ENCODE measurements at places on chromosomes 2 and 18. TPM values are rescaled to one million over a fixed set of nuclear protein-coding genes. Genes with fewer than 3 reads are reported as not detected.

GPR55 gene
- total RNA-seq: not detected

DNA sequence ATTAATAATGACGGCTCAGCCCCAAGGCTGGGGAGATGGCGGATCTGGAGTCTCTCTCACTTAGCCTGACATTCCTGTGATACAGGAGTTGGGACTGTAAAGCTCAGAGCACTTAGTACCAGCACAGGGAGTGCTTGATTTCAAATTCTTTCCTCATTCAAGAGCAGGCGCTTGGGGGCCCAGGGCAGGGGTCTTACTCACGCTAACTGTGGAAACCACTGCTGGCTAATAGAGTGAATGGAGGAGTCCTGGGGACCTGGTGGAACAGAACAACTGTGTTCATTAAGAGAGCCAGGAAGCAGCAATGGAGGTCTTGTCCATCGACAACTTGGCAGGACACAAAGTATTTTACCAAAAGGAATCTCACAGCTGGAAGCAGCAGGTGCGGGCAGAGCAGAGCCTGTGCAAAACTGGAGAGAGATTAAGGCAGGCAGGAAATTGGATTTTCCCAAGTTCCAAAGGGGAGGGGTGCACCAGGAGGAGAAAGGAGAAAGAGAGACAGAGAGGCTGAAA lies 358.9 kb downstream of the TNS1 start:
- H3K27ac ChIP-seq: no peak overlapping the region
- H3K4me1 ChIP-seq: peaks cover 9% of the 10 kb centered on the region
- H3K36me3 ChIP-seq: no peaks in the 10 kb centered on the region

- H3K4me1 ChIP-seq: peaks cover 54% of the 10 kb centered on the region
- H3K27ac ChIP-seq: peak overlapping the region; percentile 73
- peak overlapping the region; percentile 50 for H3K4me3 ChIP-seq
- no peaks in the 10 kb centered on the region for H3K27me3 ChIP-seq
- no peaks in the 10 kb centered on the region for H3K36me3 ChIP-seq
- DNase-seq: peak; percentile 78
Observed at GRCh38 chr2:70094171-70094977, 7.1 kb downstream of the PCBP1 start.

DNA sequence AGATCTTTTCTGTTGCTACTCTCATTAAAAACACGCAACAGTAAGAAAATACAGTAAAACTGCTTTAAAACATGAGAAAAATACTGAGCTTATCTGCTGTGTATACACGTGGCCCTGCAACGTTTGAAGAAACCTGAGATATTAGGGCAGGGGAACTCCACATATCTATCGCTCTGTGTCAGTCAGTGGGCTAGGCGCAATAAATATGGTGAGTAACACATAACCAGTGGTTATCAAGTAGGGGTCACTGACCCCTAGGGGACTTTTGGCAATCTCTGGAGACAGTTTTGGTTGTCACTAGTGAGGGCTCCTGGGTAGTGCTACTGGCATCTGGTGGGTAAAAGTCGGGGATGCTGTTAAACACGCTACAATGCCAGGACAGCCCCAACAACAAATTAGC lies 14.9 kb downstream of the STAT1 start:
- H3K4me3 ChIP-seq: no peak overlapping the region
- no peak for DNase-seq
- no peak overlapping the region for H3K27ac ChIP-seq
- no peaks in the 10 kb centered on the region for H3K27me3 ChIP-seq
- no peaks in the 10 kb centered on the region for H3K4me1 ChIP-seq

DNA sequence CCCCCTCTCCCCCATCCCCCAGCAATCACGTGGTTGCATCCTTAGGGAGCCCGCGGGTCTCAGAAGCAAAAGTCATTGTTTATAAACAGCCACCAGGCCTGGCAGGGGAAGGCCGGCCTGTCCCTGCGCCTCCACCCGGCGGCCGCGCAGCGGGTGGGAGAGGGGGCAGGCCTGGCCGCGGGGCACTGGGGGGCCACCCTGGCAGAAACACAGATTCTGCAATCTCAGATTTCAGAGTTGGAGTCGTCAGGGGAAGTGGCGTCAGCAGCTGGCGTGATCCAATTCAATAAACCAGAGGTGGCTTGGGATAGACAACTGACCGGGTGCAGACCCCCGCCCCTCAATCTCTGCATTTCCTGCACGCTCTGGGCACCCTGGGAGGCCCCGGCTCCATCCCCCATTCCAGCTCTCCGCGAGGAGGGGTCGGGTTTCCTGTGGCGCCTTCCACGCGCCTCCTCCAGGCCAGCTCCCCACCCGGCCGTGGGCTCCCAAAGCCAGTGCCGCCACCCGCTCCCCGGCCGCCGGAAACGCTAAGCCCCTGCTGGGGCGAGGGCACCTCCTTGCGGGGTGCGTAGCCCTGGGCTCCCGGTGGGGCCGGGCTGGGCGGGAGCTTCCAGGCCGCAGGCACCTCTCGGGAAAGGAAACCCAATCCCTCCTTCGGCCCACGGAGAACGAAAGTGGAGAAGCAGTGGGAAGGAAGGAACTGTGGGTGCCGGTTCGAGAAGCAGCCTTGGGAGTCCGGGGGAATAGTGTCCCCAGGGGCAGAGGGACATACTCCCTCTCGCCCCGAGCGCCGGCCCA lies 1.1 kb downstream of the BIN1 start:
- DNase-seq: no peak
- peaks cover 27% of the 10 kb centered on the region for H3K4me1 ChIP-seq
- peak overlapping the region; percentile 67 for H3K4me3 ChIP-seq
- peaks cover 15% of the 10 kb centered on the region for H3K27me3 ChIP-seq
- no peaks in the 10 kb centered on the region for H3K36me3 ChIP-seq

DNA sequence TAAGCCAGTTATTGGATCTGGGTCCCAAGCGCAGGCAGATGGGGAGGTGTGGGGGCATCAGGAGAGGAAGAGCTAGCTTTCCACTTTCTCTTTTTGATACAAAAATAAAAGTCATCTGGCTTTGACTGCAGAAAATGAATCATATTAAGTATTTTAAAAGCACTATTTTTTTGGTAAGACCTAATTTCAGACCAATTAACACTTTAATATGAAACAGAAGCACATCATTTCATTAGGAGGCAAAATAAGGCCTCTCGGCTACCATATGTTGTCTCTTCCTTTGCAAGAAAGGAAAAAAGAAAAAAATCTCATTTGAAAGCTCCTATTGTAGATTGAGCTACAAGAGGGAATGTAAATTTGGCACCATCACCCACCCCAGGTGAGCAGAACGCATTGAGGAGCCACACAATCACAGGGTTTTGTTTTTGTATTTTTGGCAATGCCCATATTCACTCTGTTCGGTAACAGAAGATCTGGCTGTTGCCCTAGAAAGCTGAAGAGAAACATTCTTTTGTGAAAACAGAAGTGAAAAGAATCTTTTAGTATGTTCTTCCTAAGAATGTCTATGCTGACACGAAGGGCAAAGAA lies 390.7 kb upstream of the ETAA1 start:
- H3K27ac ChIP-seq: no peak overlapping the region
- H3K27me3 ChIP-seq: no peaks in the 10 kb centered on the region
- DNase-seq: no peak
- H3K36me3 ChIP-seq: no peaks in the 10 kb centered on the region
- no peak overlapping the region for H3K4me3 ChIP-seq

DNA sequence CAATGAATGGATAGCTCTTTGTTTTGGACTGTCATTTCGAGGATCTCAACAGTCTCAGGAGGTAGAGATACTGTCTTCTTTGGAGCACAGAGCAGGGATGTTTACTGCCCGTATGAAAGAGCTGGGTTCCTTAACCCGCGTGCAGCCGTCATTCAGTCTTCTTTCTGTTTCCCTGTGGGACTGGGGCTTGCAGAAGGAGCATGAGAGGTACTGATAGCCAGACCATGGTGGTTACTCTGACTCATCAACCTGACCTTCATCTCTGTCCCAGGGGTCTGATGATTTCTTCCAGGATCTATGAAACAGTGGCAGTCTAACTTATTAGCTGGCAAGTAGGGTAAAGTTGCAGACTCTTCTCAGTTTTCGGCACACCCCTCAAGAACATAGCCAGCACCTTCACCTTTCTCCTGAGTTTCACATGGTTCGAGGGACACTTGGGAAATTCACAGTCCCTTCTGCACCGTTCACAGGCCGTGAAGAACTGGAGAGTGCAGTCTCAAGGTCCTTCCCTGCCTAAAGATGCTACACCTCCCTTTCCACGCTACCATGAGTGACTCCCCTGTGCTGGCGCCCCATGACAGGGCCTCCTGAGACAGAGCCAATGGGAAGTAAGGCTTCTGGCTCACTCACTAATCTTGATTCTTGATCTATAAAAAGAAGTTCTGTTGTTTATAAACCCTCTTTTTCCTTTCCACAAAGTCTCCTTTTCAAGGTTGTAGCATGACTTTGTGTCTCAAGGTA lies 226.2 kb downstream of the MC4R start:
- DNase-seq: no peak
- no peak overlapping the region for H3K4me3 ChIP-seq
- H3K36me3 ChIP-seq: no peaks in the 10 kb centered on the region
- H3K4me1 ChIP-seq: no peaks in the 10 kb centered on the region
- no peak overlapping the region for H3K27ac ChIP-seq

DNA sequence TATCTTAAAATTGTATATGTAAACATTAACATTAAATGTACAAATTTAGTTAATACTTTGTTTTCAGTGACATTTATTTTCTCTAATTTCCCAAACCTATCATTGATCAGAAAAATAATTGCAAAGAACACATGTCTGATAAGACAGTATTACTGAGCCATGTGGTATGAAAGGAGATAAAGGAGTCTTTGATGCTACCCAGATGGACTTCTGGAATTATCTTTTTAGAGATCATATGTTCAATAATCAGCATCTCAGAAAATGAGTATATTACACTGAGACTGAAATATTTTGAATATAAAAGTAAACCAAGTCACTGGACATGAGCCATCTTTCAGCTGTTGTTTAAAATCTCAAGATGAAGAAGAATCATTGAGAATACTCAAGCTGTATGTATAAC lies 153.3 kb downstream of the PHLPP1 start:
- no peaks in the 10 kb centered on the region for H3K27me3 ChIP-seq
- no peak overlapping the region for H3K4me3 ChIP-seq
- H3K4me1 ChIP-seq: no peaks in the 10 kb centered on the region
- no peaks in the 10 kb centered on the region for H3K36me3 ChIP-seq

CD302 gene
- 8.0 TPM for total RNA-seq

POMC gene
- not detected for total RNA-seq

UPP2 gene
- total RNA-seq: not detected

GRCh38 chr2:202771741-202772460 lies 99.7 kb downstream of the ICA1L start:
- H3K4me3 ChIP-seq: no peak overlapping the region
- peaks cover 9% of the 10 kb centered on the region for H3K4me1 ChIP-seq
- no peak overlapping the region for H3K27ac ChIP-seq

- peaks cover 9% of the 10 kb centered on the region for H3K4me1 ChIP-seq
- H3K27me3 ChIP-seq: no peaks in the 10 kb centered on the region
- DNase-seq: no peak
- no peak overlapping the region for H3K4me3 ChIP-seq
- H3K27ac ChIP-seq: no peak overlapping the region
Observed at GRCh38 chr18:22604390-22604985, 186.8 kb upstream of the CTAGE1 start.

RAD51AP2 gene
- total RNA-seq: 0.11 TPM

DNA sequence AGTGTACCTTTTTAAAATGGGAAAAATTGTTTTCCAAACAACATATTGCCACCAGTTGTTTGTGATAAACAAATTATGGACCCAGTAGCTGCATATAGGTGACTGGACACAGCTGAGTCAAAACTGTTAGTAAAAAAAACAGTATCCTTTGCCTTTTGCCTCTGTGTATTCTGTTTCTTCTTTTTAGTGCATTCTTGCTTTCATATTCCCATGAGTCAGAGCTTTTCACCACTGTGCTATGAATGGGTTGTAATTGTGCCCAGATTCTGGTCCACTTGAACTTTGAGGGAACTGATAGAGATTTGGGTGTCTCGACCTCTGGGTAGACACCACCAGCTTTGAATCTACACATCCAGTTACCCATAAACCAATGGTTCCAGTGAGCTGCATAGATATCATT lies 1441.9 kb upstream of the ZEB2 start:
- DNase-seq: no peak
- H3K4me3 ChIP-seq: no peak overlapping the region
- H3K4me1 ChIP-seq: no peaks in the 10 kb centered on the region
- H3K27ac ChIP-seq: no peak overlapping the region
- H3K36me3 ChIP-seq: no peaks in the 10 kb centered on the region
- no peaks in the 10 kb centered on the region for H3K27me3 ChIP-seq

SPAG16 gene
- 26.5 TPM for total RNA-seq

COL5A2 gene
- total RNA-seq: 1.6 TPM

- no peaks in the 10 kb centered on the region for H3K4me1 ChIP-seq
- DNase-seq: no peak
- H3K36me3 ChIP-seq: no peaks in the 10 kb centered on the region
- no peak overlapping the region for H3K4me3 ChIP-seq
- H3K27ac ChIP-seq: no peak overlapping the region
- no peaks in the 10 kb centered on the region for H3K27me3 ChIP-seq
Observed at GRCh38 chr2:65746931-65747675, 314.7 kb upstream of the SPRED2 start.

EGR4 gene
- total RNA-seq: not detected

- peaks cover 1% of the 10 kb centered on the region for H3K27me3 ChIP-seq
- H3K27ac ChIP-seq: no peak overlapping the region
- no peak overlapping the region for H3K4me3 ChIP-seq
- DNase-seq: no peak
Observed at GRCh38 chr2:196344397-196344796, 173.0 kb upstream of the STK17B start.

SYT4 gene
- total RNA-seq: not detected

- no peaks in the 10 kb centered on the region for H3K36me3 ChIP-seq
- peak overlapping the region; percentile 23 for H3K27ac ChIP-seq
- H3K4me3 ChIP-seq: peak overlapping the region; percentile 86
Observed at GRCh38 chr2:207163053-207163755, 2.5 kb downstream of the KLF7 start.

C2orf69 gene
- total RNA-seq: 24.2 TPM

- H3K27ac ChIP-seq: no peak overlapping the region
- H3K4me3 ChIP-seq: no peak overlapping the region
- no peaks in the 10 kb centered on the region for H3K27me3 ChIP-seq
- peaks cover 33% of the 10 kb centered on the region for H3K4me1 ChIP-seq
- no peak for DNase-seq
- H3K36me3 ChIP-seq: no peaks in the 10 kb centered on the region
Observed at GRCh38 chr2:45957533-45958227, 306.2 kb downstream of the PRKCE start.

GPR45 gene
- total RNA-seq: not detected

DNA sequence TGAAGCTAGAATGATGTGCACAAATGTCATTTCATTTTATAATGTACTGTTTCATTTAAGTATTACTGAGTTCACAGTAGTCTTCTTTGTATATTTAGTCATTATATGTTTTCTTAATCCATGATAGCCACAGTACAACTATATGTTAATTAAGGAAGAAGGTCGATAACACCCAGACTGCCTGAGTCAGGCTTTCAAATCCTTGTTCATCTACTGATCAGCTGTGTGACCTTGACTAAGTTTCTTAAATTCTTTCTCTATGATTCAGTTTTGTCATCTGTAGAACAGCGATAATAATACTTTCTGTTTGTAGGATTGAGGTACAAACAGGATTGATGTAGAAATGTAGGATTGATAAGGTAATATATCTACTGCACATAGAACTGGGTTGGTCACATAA lies 5.4 kb downstream of the GCC2 start:
- H3K4me3 ChIP-seq: no peak overlapping the region
- no peak for DNase-seq
- H3K4me1 ChIP-seq: peaks cover 14% of the 10 kb centered on the region
- peaks cover 8% of the 10 kb centered on the region for H3K36me3 ChIP-seq

MPPE1 gene
- 11.9 TPM for total RNA-seq

Data from HepG2 (cell line).